ENCODE measurements at places on chromosomes 6 and 20. TPM values are rescaled to one million over a fixed set of nuclear protein-coding genes. Genes with fewer than 3 reads are reported as not detected.

SFTA2 gene
- 6.6 TPM for total RNA-seq

EYA4 gene
- 0.08 TPM for total RNA-seq

GPX5 gene
- total RNA-seq: not detected

- H3K36me3 ChIP-seq: no peaks in the 10 kb centered on the region
- DNase-seq: no peak
- no peaks in the 10 kb centered on the region for H3K27me3 ChIP-seq
- H3K4me3 ChIP-seq: no peak overlapping the region
- H3K27ac ChIP-seq: no peak overlapping the region
These were observed 58.1 kb downstream of the RAB44 start for GRCh38 chr6:36755435-36756348.

DNA sequence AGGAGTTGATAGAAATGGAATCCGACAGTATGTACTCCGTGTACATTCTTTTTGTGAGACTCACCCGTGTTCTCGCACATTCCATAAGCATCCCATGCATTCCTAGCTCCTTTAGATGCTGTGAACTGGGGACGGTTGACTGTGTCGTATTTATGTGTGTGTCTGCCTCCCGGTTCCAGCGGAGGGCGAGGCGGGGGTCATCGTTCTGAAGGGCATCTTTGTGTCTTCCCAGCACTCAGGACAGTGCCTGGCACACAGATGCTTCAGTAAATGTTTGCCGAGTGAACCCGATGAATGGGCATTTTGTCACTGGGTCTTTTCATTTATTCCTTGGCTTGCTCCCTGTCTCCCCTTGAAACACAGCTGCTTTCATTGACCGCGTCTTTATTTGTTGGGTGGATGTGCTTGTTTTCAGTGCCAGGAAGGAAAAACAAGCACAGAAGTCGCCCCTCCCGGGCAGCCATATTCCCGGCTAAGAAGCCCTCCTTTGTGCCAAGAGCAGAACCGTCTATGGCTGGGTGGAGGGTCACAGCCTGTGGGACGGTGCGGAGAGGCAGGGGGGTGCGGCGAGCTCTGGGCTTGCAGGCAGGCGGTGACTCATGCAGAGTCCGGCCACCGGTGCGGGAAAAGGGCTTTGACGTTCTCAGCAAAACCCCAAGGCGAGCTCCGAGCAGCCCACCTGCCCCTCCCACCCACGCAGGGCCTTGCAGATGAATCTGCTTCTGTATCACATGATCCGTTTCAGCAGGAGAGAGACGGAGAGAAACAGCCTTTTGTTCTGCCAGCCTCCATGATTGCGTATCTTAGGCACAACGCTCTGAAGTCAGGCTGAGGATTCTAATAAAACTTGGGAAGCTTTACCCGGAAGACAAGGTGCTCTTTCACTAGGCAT, 11.2 kb upstream of the PSMG4 start:
- H3K36me3 ChIP-seq: no peaks in the 10 kb centered on the region
- H3K4me1 ChIP-seq: no peaks in the 10 kb centered on the region
- H3K27me3 ChIP-seq: no peaks in the 10 kb centered on the region
- DNase-seq: no peak

Measured in pancreas (tissue), 10 donors.